ENCODE measurements at places on chromosomes 1 and 21.

- DNase-seq, result no peak
These were observed 8.9 kb upstream of the TAS1R2 start for GRCh38 chr1:18868354-18868753.

DNA sequence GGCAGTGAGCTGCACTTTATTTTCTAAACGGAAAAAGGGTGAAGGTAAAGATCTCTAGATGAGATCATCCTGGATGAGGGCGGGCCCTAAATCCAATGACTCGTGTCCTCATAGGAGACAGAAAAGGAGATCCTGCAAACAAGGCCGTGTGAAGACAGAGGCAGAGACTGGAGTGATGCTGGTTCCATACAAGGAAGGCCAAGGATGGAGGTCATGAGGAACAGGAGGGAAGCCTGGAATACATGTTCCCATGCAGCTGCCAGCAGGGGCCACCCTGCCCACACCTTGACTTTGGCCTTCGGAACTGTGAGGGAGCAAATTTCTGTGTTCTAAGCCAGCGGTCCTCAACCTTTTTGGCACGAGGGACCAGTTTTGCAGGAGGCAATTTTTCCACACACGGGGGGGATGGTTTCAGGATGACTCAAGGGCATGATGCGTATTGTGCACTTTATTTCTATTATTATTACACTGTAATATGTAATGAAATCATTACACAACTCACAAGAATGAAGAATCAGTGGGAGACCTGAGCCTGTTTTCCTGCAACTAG, 94.3 kb downstream of the PSMG1 start:
- DNase-seq, result peak; percentile 35

DNA sequence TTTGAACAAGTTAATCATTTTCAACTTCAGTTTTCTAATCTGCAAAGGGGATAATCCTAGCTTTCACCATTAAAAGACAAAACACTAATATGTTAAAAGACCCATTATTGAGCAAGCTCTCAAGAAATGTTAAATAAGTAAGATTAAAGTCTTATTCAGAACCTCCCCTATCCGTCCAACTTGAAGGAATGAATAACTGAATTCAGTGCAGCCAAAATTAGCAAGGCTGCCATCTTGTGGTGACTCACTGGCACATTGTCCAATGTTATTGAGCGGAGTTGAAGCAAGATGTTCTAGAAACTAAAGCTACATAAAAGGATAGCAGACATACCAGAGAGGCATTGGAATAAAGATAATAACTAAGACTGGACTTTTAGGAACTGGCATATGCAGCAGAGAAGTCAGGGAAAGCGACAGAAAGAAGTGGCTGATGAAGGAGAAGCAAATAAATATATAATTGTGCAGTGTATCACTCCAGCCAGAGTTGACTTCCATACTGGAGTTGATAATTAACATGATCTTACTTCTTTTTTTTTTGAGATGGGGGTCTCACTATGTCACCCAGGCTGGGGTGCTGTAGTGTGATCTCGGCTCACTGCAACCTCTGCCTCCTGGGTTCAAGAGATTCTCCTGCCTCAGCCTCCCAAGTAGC, 8.2 kb upstream of the CAP1 start:
- DNase-seq, result peak; percentile 34

GRCh38 chr1:41559331-41559730, 74.8 kb upstream of the EDN2 start:
- no peak for DNase-seq

DNA sequence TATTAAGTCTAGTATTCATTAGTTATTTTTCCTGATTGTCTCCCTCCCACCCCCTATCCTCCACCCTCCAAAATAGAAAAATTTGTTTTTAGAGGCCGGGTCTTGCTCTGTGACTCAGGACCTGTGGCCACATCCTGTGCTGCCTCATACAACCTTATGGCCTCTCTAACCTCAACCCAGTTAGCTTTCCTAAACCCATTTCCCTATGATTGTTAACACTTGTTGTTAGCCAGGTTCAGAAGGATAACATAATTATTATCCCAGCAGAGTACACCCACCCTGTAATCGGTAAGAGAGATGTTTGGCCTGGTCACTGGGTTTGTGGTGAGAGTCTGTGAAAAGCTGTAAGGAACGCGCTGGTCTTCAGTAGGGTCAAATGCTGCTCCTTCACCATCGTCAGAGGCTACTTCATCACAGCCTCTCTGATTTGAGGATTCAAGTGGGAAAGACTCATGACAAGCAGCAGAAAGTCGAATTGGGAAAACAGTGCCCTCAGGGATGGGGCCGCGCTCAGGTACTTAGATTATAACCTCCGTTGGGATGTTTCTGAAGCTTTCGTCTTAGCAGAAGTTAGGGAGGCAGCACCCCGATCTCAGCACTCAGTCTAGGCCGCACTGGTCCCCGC, 35.9 kb upstream of the HMGN1 start:
- DNase-seq, result no peak

DNA sequence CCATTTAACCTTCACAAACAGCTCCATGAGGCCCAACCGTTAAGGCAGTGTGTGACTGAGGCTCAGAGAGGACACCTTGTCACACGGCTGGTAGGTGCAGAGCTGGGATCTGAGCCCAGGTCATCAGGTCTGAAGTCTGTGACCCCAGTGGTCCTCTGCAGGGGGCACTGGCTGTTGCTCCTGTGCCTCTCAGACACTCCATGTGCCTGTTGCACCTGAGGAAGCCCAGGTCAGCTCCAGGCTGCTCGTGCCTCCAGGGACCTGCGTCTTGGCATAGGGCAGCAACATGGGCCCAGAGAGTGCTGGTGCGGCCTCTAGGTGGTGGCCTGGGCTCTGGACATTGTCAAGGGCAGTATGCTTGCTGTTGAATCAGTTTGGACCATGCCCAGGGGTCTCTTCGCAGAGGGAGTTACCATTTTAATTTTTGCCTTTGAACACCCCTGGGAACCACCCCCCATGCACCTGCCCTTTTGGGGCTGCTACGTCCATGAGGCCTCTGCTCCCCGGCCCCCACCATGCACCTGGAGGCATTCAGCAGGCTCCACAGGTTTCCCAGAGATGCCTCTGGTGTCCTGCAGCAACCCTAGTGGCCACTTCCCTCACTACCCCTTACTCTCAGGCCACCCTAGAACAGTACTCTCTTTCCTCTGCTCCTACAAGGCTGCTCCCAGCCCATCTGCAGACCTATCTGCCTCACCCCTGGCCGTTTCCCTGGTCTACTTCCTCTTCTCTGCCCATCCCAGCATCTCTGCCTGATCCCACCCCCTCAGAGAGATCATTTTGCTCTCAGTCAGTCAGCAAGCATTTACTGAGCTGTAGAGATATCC, 25.2 kb upstream of the EPS8L3 start:
- DNase-seq, result no peak

DNA sequence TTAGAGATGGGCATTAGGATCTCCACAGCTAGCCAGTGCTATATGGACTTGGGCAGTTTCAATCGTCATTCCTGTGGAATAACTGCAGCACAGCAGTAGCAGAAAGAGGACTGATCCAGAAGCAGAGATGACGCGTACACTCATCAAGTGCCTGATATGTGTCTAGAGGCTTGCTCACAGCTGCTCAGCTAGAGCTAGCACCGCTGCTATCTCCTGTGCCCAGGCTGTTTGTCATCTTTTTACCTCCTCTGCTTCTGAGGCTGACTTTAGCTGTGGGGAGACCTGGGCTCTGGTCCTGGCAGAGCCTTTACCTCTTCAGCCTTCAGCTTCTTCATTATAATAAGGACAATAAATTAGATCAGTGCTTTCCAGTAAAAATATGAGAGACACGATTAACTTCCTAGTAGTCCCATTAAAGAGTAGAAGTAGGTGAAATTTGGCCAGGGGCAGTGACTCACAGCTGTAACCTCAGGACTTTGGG, 5.3 kb downstream of the TENT5C start:
- DNase-seq, result no peak

DNA sequence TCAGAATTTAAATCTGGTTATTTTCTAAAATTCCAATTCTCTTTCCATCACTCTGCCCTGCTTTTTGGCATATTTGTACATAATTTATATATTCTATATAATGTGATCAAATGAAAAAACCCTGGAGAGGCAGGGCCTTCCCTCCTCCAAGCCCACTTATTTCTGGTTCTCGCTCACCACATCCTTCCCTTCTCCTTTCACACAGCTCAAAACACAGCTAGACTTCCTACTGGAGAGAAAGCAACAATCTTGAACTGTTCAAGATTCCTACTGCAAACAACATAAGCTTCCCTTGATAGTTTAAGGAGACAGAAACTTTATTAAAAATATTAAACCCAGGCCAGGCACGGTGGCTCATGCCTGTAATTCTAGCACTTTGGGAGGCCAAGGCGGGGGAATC, 7.6 kb upstream of the AIM2 start:
- DNase-seq, result no peak

DNA sequence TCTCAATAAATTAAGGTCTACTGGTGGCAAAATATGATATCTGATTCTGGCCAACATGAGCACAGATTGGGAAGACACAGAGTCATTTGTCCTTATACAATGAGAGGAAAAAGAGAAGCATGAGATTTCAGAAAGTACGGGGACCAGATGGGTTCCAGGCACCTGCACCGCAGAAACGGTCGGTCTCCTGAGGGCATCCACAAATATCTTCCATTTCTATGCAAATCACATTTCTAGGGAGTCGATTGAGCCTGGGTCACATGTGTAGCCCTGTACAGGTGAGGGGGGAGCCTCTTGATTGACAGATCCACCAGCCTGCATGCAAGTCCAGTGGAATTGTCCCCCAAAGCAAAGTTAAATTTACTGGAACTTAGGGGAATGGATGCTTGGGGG, 415.6 kb downstream of the NPHP4 start:
- DNase-seq, result no peak

- peak; percentile 43 for DNase-seq
These were observed 5.8 kb downstream of the INKA2 start for GRCh38 chr1:111733183-111733991.

- DNase-seq, result no peak
These were observed 27.7 kb upstream of the SLC5A9 start for GRCh38 chr1:48194801-48195200.

DNA sequence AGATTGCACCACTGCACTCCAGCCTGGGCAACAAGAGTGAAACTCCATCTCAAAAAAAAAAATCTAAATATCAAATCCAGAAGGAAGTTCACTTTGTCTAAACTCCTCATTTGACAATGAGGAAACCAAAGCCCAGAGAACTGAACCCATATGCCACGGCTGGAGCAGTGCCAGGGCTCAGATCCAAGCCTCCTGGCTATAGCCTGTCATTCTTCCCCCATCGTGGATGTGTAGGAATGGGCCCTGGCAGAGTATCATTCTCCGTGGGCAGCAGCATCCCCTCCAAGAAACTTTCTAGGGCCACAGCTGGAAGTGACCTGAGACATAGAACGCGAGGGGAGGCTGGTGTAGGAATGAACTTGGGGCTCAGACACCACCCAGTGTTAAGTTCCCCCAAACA, 47.2 kb downstream of the CAPN9 start:
- DNase-seq, result no peak

DNA sequence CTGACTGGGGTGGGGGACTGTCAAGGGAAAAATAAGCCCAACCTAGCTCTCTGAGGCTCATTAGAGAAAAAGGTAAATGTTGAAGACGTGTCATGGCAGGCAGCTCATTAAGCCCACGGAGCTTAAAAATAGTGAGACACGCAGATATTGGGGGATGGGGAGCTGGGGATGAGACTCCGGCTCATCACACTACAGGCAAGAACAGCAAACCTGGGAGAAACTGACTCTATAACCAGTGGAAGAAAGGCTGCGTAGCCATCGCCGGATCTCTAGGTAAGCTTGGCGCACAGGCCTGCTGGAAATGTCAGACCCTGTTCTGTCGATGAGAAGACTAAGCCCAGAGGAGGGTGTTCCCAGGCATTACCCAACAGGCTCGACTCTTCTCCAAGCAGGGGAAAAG, 78.0 kb downstream of the SYT2 start:
- DNase-seq, result no peak

GRCh38 chr1:180579961-180580611, 21.3 kb downstream of the OVAAL start:
- DNase-seq, result no peak

Data from amniotic stem cell (primary cell).